Ecto neural progenitor cell (in vitro differentiated cells): ENCODE measurements at places on chromosomes 3 and 15.
A peak's percentile ranks its signal among the peaks of the same experiment; 100 is the strongest.

DNA sequence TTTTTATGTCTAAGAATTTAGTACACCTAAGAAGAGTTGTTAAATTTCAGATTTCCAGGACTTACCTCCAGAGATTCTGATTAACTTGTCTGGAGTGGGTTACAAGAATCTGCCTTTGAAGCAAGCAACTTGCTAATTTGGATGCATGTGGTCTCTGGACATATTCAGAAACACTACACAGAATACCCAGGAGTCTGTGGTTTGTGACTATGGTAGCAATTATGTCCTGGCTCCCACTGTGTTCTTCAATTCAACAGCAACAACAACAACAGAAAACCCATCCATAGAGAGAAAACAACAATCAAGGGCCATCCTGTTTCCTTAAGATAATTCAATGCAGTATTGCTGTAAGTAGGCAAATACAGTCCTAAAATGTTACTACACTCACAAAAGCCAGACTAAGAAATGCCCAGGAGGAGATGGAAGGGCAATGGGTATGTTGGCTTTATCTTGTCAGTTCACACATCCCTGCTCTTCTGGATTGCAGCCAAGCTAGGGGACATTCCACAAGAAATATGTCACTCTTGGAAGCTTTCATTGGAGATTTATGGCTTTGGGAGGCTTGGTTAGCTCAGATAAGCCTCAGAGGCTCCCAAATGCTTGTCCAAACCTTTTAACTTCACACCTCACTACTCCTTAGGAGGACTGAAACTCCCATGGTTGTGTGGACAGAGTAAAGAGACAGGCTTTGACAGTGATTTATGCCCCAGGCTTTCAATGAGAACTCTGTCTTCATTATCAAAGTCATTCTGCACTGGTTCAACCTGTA lies 99.4 kb upstream of the MRPL3 start:
- DNase-seq, result no peak

DNA sequence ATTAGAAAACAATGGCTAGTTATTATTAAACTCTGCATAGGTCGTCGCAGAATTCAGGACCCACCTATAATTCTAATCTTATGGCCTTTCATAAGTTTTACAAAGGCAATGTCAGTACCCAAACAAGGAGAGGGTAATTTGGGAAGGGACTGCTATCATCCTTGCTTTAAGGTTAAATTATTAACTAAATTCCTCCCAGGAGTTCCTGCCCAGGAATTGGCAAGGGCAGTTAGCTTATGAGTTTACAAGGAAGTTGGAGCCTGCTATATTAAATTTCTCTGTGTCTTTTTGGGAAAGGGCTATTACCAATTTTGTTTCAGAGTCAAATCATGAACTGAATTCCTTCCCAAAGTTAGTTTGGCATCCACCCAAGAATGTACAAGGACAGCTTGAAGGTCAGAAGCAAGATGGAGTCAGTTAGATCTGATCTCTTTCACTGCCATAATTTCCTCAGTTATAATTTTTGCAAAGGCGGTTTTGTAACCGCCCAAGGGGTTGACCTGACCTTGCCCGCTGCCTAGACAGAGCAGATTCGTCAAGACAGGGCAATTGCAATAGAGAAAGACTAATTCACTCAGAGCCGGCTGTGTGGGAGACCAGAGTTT lies 45.3 kb upstream of the LHFPL4 start:
- no peak for DNase-seq

- DNase-seq, result peak; percentile 60
Observed at GRCh38 chr15:63601026-63601703, 4.0 kb downstream of the FBXL22 start.

GRCh38 chr3:87491843-87492242 lies 215.5 kb upstream of the POU1F1 start:
- no peak for DNase-seq

- peak; percentile 61 for DNase-seq
Observed at GRCh38 chr3:5787861-5788488, 600.5 kb downstream of the EDEM1 start.
